Right renal cortex interstitium (tissue), 3 donors: ENCODE measurements at places on chromosomes 5 and 9. TPM values are rescaled to one million over a fixed set of nuclear protein-coding genes. Genes with fewer than 3 reads are reported as not detected.

- DNase-seq, result no peak
Observed at GRCh38 chr9:38274800-38275199, 117.7 kb upstream of the ALDH1B1 start.

GRCh38 chr5:79448336-79448735 is 65.6 kb downstream of the HOMER1 start:
- no peak for DNase-seq

- no peak for DNase-seq
Observed at GRCh38 chr9:137853392-137853995, 24.1 kb upstream of the CACNA1B start.

DNA sequence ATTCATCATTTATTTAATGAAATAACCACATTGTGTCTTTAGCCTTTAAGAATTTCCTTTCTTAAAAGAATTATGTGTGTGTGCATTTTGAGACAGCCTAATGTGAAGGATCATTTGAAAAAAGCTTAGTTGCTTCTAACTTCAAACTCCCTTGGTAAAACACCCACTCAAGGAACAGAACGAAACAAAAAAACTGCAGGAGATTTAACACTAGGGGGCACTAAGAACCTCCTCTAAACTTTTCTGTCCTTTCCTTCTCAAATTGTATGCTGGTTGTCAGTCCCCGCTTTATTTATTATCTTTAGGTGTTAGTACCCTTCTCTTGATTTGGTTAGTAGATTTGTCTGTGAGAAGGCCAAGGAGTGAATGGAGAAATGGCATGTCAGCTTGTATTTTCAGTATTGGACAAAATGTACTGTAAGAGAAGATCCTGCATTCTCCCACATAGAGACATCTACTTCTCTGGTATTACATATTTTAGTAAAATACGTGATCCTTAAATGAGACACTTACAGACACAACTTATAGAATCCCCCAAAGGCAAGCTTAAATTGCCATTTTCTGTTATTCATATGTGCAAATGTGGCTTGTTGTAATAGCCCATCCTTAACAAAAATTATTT is 229.7 kb downstream of the MRPS30 start:
- DNase-seq, result peak; percentile 1

- DNase-seq, result no peak
Observed at GRCh38 chr5:135864503-135865435, 30.3 kb downstream of the SLC25A48 start.

DNA sequence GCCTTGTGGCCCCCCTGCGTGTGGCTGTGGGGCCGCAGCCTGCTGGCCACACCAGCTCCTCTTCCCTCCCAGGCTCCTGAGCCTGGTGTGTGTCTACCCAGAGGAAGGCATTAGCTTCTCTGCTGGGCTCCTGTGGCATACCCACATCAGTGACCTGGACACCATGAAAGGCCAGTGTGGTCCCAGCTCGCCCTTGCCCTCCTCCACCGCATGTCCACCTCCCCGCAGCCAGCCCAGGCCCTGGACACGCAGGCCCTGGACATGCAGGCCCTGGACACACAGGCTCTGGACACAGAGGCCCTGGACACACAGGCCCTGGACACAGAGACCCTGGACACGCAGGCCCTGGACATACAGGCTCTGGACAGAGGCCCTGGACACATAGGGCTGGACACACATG is 153.4 kb upstream of the PPP1R26 start:
- DNase-seq, result no peak

GRCh38 chr9:22285066-22285465 is 161.6 kb upstream of the DMRTA1 start:
- DNase-seq, result no peak

DNA sequence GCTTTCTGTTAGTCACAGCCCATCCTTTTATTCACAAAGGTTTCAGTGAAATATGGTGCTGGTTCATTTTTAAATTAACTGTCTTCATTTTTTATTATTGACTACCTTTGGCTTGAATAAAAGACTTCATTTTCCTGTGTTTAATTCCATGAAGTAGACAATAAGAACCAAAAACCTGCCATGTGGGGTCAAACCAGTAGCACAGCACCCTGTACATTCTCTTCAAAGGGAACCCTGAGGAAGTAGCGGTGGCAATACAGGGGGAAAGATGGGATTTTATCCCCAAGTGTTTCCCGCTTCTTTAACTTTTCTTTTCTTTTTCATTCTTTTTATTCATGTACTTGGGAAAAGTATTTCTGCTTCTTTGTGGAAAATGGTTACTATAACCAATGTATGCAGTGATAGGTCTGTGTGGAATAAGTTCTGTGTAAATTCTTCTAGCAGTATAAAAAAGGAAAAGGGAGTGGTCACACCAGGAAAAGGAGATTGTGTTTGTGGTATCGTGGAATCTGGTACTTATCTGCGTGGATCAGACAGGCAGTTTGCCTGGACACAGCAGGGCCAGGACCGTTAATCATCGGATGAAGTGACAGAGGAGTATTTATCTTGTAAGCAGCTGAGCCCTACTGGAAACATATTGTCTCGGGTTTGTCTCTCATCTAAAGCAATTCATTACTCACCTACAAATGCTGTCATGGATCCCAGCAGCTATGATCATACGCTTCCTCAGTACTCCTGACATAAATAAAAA is 94.2 kb downstream of the PPIC start:
- DNase-seq, result no peak

DNA sequence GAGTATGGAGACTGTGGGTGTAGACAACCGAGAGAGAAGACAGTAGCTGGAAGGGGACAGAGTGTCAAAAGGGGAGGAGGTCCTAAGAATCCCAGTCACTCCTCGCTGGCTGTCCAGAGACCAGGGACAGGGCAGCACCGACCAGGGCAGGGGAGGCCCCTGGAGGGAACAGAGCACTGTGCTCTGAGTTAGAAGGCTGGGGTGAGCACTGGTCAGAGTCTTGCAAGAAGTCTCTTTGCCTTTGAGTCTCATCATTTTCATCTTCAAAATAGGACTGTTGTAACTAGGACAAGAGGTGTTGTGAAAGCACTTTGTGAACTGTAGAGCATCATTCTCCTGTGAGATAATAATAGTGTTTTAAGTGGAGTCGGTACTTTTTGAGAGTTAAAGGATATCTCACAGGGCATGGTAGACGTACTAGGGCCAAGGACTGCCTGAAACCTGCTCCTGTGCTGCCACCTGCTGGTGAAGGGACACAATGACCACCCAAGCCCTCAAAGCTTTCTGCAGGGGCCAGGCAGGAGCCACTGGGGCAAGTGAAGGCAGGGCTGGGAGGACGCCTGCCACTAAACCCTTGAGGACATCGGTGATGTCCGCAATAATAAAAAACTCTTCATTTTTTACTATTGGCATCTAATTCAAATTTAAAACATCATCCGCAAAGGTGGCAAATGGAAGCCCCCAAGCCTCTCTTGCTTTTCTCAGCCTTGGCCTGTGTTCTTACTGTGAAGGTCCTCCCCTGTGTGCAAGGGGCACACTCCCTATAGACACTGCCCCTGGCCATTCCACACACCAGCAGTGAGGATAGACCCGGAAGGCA is 28.2 kb downstream of the SLC6A7 start:
- peak; percentile 71 for DNase-seq

- no peak for DNase-seq
Observed at GRCh38 chr9:19699756-19700155, 89.1 kb downstream of the SLC24A2 start.

The SHROOM1 gene
- polyA plus RNA-seq, result 19.7 TPM

The PDGFRB gene
- polyA plus RNA-seq, result 118 TPM

The ZNF366 gene
- 4.0 TPM for polyA plus RNA-seq
